Endodermal cell (in vitro differentiated cells): ENCODE measurements at places on chromosomes 4 and X.

- no peak for DNase-seq
Measured at GRCh38 chr4:29560452-29560851, 1159.7 kb upstream of the PCDH7 start.

DNA sequence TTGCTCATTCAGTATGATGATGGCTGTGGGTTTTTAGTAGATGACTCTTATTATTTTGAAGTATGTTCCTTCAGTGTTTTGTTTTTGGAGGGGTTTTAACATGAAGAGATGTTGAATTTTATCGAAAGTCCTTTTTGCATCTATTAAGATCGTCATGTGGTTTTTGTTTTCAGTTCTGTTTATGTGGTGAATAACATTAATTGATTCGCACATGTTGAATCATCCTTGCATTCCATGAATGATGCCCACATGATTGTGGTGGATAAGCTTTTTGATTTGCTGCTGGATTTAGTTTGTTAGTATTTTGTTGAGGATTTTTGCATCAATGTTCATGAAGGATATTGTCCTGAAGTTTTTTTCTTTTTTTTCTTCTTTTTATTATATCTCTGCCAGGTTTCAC, 347.4 kb upstream of the EPHA5 start:
- no peak for DNase-seq

DNA sequence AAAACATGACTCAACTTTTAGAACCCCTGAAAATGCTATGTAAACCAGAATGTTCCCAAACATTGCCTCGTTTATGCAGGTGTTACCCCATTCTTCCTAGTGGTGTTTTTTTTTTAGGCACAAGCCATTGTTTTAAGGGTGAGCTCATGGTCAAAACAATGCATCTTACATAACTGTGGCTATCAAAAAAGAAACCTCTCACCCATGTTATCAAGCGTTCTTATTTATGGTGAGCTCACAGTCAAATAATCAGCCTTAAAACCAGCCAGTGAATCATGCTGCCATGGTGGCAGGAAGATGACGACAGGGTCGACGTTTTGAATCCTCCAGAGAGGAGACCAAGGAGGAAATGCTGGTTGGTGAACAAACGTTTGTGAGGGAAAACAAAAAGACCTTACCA, 195.2 kb downstream of the KDR start:
- no peak for DNase-seq

GRCh38 chrX:30892591-30892990, 3.5 kb upstream of the TAB3 start:
- DNase-seq: no peak

GRCh38 chr4:161926033-161926828, 237.6 kb downstream of the FSTL5 start:
- DNase-seq: no peak

DNA sequence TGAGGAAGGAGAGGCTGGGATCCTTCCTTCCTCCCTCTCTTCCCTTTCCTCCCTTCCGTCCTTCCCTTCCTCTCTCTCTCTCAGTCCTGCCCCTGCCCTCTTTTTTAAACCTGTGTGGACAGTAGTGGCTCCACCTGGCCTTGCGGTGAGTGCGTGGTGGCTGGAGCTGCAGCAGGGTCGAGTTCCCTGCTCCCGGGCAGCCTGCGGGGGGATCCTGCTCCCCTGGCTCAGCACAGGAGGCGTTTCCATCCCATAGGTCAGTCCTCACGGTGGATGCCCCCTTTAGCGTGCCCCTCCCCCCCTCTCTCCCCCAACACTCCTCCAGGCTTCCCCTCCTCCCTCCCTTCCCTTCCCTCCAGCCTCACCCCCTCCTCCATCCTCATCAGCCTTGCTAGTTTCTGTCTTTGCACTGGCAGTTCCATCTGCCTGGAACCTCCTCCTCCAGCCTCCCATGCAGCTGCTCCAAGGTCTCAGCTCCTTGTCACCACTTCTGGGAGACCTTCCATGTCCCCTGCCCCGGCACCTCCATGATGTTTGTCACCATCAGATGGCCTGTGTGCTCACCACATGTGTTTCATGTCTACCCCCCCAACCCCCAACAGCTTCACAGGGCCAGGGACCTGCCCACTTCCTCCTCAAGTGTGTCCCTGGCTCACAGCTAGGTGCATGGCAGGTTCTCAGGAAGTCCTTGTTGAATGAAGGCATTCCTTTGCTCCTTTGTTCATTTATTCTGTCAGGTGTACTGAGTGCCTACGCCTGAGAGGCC, 68.4 kb downstream of the PSAPL1 start:
- DNase-seq: no peak

- peak; percentile 52 for DNase-seq
Measured at GRCh38 chrX:74613370-74614092, 893 bp downstream of the RLIM start.

DNA sequence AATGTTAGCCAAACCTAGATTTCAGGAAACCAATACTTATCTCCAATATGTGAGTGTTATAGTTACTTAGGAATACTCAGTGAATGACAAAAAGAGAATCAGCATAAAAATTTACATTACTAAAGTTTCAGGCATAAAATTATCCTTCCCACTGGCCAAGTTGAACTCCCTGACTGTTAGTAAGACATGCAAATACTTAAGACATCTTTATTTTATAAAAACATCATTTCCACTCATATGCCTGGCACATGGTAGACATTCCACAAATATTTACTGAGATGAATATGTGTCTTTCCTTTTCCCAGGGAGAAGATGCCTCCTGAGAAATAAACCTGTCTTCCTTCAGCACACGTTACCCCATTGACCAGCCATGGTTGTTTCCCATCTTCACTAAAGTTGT, 7.3 kb downstream of the VEGFD start:
- no peak for DNase-seq

- DNase-seq: no peak
Measured at GRCh38 chr4:7009564-7009963, 33.6 kb upstream of the TADA2B start.

DNA sequence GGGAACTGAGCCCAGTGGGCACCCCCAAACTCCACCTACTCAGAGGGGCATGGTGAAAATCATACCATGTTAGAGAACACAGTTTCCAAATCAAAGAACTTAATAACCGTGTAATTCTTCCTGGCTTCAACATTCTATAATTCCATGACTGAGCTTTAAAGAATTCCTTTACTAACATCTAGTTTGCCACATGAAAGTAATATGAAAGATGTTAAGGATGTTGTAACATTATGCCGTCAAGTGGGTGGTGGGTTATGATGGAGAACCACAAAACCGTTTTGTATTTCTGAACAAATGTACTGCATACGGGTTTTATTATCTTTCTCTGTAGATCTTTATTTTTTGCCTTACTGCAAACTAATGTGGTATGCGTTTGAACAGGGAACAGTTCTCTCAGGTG, 549.0 kb upstream of the MAGEB2 start:
- no peak for DNase-seq

DNA sequence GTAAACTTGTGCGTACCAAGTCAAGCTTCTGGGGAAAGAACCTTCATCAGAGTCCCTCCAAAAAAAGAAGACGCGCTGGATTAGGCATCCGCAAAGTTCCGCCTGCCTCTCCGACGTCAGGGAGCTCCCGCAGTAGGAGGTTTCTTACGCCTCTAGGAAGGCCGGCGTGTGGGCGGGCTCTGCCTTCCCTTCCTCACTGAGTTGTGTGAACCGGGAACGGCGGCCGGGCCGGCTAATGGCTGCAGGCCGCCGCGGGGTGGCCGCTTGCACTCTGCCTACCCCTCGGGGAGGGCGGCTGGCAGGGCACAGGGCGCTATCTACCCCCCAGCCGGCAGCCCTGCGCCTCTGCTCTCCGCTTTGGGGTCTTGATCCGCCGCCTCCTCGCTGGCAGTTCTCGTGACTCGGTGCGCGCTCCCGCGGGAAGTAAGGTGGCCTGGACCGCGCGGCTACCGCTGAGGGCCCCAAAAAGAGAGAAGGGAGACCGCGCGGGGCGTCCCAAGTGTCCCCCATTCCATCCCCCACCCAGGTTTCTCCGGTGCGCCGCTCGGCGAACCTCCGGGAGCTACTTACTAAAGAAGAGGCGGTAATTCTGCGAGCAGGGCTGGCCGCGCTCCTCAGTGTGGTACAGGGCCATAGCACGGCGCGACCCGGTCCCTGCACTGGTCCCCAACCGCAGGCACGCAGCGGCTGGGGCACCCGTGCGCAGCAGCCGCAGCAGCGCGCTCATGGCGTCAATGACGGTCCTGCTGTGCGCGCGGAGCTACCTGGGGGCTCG, at the start of gene PPA2:
PPA2 (minus strand) TSS at position 739 of the 775 bp plus-strand sequence; CDS start at position 727, 12 bp downstream.
- peak; percentile 93 for DNase-seq

DNA sequence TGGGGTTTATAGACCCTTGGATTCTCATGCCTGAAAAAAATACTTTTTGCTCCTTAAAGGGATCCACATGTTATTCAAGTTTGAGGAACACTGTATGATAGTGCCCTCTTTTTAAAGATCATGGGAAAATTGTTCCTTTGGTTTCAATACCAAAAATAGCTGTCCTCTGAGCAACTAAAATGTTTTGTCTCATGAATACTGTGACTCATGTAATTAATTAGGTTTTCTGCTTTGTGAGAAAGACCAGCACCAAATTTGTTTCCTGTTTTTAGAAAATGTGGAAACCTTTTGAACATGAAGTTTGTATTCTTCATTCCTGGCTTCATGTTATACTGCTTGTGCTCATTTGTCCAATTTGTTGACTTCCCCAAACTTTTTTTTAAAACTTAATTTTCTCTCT, 127.6 kb upstream of the SH3RF1 start:
- no peak for DNase-seq

DNA sequence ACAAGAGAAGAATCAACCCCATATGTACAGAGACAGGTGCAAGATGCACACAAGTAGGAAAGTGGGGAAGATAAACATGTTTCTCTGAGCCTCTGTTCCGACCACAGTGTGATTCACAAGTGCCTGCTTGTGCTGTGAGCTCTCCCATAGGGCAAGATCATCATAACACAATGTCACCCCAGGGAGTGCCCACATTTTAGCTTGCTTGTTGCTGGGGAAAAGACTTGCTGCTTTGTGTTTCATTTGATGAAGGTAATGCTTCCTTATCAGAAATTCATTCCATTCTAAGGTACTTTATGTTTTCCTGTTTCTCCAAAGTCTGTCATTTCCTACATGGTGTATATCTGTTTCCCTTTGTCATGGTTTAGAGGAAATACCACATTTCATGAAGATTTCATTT, 304.5 kb upstream of the DIPK2B start:
- no peak for DNase-seq

- no peak for DNase-seq
Measured at GRCh38 chr4:14083150-14083549, 455.6 kb upstream of the BOD1L1 start.
